Hematopoietic multipotent progenitor cell (in vitro differentiated cells): ENCODE measurements at places on chromosomes 6 and 20.

DNA sequence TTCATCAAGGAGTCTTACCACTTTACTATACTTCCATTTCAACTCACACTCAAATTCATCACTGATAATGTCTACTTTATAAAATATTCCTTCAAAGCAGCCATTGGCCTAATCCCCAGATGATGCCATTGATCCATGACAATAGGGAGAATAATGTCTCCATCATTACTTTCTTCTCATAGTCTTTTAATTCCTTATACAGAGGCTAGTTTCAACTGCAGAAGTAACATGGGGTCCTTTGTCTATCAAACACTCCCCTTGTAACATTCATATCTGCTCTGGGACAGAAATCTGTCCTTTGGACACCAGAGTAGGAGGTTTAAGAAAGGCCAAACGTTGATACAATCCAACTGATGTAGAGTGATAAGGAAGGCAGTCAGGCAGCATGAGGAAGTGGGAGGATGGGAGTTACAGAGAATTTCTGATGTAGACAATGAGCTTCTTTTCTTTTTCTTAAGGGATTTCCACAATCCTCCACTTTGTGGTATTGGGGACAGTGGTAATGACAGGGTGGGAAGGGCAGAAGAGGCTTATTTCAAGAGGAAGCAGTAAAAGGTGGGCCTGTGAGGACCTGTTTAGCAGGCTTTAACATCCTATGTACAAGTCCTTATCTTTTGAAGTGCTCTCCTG, 18.9 kb upstream of the HLA-DOA start:
- peak; percentile 22 for DNase-seq

- no peak for DNase-seq
Measured at GRCh38 chr20:24598996-24599395, 129.6 kb downstream of the SYNDIG1 start.

DNA sequence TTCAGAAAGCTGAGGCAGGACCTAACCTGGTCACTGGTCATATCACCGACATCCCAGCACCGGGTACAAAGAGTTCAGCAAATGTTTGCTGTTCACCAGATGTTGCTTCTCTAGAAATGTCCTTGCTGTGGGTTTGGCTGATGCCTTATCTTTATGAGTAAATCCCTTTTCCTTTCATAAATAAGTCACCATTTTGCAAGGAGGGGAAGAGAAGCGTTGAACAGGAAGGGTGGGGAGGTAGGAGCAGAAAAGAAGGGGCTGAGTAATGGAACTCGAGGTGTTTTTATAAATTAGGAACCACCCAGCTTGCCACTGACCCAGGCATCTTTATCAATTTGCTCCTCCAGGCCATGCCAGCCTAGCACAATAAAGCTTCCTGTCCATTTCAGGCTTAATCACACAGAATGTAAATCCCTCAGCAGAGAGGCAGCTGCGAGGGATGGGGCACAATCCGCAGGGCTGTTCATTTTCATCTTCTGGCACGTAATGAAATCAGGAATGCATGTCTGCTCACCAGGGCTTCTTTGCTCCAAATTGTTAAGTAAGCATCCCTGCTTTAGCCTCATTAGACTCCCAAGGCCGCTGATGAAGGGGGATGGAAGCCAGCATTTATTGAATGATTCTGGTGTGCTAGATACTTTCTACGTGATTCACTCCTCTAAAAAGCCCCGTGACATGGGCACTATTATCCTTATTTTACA, 371.9 kb upstream of the CHD6 start:
- DNase-seq = no peak

DNA sequence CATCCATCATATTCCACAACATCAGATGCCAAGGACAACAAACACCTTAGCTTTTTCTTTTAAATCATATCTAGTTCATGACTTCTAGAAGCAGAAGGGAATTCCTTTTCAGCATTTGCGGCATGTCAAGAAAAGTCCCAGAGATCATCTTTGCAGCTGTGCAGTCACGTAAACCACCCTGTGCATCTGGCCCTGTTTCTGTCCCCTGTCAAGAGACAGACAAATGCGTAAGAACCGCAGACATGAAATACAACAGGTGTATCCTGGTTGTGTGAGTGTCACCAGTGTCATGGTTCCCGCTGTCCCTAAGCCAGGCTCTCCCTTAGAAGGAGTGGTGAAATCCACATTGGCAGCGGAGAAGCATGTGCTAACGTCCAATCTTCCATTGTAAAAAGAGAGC, 28.1 kb downstream of the LY86 start:
- DNase-seq = no peak

GRCh38 chr6:148611213-148611612, 135.6 kb upstream of the UST start:
- DNase-seq = no peak

- no peak for DNase-seq
Measured at GRCh38 chr20:31678389-31679356, 41.0 kb downstream of the COX4I2 start.

GRCh38 chr20:60497298-60498035, 539.2 kb downstream of the CDH26 start:
- no peak for DNase-seq

DNA sequence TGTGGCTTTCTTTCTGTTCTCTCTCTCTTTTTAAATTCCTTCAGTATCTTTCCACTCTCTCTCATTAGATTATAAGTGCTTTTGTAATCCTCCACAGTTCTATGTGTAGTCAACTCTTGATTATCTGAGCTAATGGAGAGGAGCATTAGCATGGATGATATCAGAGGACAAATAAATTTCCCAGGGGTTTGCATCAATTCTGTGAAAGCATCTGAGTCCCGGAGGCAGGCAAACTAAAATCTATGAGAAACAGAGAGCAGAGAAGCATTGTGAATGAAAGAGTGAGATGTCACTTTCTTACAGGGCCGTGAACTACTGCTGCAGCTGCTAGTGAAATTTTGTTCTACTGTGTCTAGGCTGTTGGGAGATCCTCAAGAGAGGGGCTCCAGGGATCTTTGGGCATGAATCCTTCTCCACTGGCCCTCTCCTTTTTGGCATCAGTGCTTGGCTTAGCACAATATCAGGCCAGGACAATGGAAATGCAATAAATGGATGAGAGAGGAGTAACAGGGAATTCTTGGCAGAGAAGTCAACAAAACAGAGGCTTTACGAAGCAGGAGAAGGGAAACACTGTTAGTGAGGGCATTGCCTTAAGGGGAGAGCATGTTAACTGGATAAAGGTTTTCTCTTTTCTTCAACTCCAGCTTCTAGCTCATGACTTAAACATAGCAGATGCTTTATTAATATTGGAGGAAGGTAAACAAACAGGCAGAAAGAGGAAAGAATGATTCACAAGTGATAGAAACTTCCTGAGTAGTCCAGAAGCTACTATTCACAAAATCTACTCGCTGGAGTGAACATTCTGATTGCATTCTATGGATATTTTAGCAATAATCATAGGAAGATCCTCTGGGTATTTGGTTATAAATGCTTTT, 847.0 kb upstream of the MAP3K7 start:
- DNase-seq = no peak

DNA sequence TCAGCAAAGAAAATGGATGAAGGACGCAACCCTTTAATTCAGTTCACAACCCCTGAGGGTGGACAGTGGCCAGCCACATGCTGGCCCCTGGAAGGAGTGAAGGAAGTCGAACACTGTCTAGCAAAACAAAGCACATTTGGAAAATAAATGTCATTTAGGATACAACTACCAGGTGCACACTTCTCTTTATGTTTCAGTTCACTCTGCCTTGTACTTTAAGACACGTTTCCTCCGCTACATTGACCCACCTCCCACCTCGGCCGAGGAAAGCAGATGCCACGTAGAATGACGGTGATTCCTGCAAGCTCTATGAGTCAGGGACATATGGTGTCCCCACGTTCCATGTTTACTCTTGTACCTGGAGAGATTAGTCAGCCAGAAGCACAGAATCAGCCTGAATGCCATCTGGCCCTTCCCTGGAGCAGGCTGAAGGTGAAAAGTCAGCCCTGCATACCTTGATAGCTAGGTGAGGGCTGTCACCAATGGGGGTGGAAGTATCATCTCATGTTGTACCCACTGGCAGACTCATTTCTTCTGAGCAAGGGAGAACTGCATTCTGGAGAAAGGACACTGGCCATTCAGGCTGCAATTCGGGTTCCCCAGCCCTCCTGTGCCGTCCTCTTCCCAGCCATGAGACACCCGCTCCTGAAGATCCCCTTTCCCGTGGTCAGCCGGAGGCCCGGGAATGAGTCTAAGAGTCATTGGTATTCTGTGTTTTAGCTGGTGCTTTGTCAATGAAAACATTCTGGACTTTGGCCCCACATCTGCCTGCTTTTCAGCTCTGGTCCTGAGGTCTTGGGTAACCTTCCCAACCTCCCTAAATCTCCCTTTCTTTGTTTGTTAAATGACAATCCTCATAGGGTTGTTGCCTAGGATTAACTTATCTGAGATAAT, 60.6 kb downstream of the FOXA2 start:
- no peak for DNase-seq

- no peak for DNase-seq
Measured at GRCh38 chr6:138944412-138944811, 43.6 kb downstream of the REPS1 start.

- DNase-seq = no peak
Measured at GRCh38 chr20:9741996-9742395, 96.9 kb downstream of the PAK5 start.

GRCh38 chr6:145836170-145836569, 21.6 kb upstream of the FBXO30 start:
- no peak for DNase-seq

GRCh38 chr6:37982317-37982716, 162.8 kb downstream of the ZFAND3 start:
- DNase-seq = no peak

DNA sequence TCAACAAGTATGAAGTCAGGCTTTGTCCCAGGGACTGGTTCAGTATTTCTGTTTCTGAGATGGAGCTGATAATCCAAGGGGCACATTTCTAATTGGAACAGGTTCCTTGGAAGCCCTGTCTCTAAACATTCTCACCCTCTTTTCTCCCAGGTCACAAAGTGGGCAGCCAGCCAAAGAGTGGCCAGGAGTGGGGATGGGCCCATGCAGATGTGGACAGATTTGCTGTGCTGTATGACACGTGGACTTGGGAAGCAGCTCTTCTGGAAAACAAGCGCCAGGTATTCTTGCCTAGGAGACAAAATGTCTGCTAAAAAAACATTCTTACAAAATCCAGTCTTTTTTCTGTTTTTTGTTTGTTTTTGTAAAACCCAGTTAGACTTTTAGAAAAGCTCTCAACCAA, 140.2 kb downstream of the CD164 start:
- DNase-seq = no peak

DNA sequence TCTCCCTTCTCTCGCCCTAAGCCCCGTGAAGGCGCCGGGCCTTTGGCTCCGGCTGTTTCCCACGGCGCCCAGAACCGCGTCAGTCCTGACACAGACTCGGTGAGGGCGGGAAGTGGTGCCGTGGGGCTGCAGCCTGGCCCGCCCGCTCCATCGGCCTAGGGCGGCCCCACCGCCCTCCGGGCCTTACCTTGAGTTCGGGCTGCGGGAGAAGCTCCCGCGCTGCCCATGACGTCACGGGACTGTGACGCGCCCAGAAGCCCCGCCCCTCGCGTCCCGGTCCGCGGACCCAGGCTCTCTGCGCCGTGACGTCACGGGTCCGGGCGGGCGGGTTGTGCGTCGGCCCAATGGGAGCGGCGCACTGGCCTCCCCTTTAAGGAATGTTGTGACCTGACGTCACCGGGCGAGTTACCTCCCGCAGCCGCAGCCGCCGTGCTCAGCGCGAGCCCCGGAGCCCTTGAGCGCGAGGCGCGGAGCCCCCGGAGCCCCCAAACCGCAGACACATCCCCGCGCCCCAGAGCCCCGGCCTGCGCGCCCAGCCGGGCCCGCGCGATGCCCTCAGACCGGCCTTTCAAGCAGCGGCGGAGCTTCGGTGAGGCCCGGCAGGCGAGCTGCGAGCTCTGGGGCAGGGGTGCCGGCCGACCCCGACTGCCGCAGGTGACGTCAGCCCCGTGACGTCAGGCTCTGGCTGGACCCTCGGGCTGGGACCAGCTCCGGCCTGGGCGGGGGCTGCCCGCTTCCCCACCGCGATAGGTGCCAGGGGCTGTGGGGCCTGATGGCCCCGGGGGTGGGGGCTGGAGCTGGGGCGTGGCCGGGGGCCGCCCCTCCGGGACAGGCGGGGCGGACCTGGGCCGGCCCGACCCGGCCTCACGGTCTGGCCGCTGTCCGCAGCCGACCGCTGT, at the start of gene MAP1LC3A:
Gene MAP1LC3A (plus strand): TSS at position 399 of the 899 bp plus-strand sequence. CDS start 151 bp downstream, at position 550.
- peak; percentile 96 for DNase-seq

- DNase-seq = no peak
Measured at GRCh38 chr6:88636871-88637270, 326.5 kb downstream of the RNGTT start.

GRCh38 chr6:134502614-134503549, 185.0 kb upstream of the SGK1 start:
- no peak for DNase-seq

GRCh38 chr6:155079985-155080452, 84.9 kb downstream of the TIAM2 start:
- peak; percentile 92 for DNase-seq

DNA sequence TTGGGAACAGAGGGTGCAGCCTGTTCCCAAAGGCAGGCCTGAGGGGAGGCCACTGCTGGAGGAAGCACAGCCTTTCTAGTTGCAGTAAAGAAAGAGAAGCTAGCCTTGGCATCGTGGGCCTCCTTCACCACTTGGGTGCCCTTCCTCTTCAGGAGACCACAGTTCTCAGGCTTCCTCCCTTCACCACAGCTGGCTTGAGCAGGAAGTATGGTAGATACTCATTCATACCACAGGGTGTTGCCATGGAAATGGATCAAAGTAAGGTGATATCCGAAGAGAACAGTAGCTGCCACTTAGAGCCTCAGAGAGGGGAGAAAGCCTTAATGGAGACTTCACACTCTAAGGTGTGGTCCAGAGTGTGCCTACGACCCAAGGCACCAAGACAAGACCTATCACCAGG, 120.4 kb upstream of the RIPOR2 start:
- DNase-seq = peak; percentile 92

DNA sequence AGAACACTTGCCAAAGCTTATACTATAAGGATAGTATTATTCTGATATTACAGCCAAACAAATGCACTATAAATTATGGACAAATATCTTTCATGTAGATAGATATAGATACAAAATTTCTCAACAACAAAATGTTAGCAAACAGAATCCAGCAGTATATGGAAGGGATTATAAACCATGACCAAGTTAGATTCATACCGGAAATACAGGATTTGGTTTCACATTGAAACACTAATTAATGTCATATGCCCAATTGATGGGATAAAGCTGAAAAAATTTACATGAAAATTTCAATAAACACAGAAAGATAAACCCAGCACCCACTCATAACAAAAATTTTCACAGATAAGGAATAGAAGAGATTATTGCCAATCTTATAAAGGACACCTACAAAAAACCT, 770.3 kb upstream of the SLC35B3 start:
- no peak for DNase-seq

DNA sequence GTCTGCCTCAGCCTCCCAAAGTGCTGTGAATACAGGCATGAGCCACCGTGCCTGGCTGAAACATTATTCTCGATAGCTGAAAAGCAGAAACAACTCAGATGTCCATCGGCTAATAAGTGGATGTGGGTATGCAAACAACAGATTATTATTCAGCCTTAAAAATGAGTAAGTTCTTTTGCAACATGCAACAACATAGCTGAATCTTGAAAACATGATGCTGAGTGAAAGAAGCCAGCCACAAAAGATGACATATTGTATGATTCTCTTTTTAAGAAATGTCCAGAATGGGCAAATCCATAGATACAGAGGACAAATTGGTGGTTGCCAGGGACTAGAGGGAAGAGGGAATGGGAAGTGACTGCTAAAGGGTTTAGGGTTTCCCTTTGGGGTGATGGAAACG, 61.7 kb downstream of the RIOK1 start:
- DNase-seq = no peak
